ENCODE measurements at places on chromosomes 11 and 22. TPM values are rescaled to one million over a fixed set of nuclear protein-coding genes. Genes with fewer than 3 reads are reported as not detected.

TUBA8 gene
- 1.7 TPM for total RNA-seq

TMEM109 gene
- total RNA-seq, result 144 TPM

NRXN2 gene
- total RNA-seq, result not detected

LMO2 gene
- not detected for total RNA-seq

PGA5 gene
- not detected for total RNA-seq

DNA sequence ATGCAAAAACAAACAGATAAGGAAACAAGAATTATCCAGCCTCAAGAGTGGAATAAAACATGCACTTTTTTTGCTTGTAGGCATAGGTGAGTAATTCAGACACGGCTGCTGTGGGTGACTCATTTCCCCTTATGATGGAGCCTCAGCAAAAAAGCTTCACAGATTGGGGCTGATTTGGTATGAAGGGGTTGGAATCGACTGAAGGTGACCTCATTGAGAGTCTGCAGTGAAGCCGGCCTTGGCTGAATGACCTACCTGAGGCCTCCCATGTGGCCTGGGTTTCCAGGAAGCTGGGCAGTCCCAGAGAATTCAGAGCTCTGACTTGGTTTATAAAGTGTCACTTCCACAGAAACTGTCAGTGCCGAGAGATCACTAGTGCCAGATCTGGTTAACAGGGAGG, 34.2 kb upstream of the VPREB1 start:
- peak; percentile 86 for DNase-seq

- no peak for DNase-seq
Observed at GRCh38 chr11:31969359-31969702, 121.5 kb upstream of the RCN1 start.

- no peak for DNase-seq
Observed at GRCh38 chr11:126113963-126114362, 51.3 kb upstream of the CDON start.

DNA sequence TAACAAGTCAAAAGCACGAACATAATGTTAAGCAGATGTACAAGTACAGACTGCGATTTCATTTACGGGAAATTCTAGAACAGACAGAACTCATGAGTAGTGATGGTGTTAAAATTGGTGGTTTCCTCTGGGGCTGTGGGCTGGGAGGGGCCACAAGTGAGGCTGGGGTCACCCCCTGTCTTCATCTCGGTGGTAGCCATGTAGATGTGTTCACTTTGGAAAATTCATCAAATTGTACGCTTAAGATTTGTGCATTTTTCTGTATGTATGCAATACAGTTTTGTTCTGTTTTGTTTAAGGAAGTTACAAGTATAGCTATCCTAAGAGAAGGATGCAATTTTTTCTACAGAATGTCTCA, 504 bp upstream of the ASCC2 start:
- DNase-seq, result no peak
